ENCODE measurements at places on chromosomes 5 and 9. TPM values are rescaled to one million over a fixed set of nuclear protein-coding genes. Genes with fewer than 3 reads are reported as not detected.

DNA sequence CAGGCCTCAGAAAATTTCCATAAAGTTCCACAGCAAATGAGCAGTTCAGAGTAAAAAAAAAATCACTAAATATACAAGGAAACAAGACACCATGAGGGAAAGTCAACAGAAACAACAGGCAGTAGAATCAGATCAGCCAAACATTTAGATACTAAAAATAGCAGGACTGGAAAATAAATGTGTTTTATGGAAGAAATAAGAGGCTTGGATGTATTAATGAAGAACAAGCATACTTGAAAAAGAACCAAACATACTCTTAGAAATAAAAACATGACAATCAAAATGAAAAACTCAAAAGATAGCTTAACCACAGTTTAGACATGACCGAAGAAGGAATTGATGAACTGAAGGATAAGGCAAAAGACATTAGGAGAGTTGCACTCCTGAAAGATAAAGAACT lies 22.6 kb downstream of the MYMK start:
- no peak for DNase-seq

CNOT8 gene
- 64.1 TPM for total RNA-seq

DNA sequence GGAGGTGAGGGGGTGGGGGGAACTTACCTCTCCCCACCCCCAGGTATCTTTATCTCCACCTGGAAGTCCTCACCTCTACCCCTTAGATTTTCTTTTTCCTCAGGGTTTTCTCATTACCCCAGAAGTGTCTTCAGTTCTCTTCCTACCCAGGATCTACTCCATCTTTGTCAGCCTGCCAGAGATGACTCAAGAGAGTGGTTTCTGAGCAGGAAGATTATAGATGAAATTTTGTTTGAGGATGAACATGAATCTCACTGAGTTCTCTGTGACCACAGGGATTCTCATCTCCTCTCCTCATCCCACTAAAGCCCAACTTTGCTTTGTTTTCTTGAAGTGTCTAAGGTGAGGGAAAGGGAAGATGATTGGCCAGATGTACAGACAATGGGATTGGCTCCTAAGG lies 5.2 kb upstream of the HINT2 start:
- no peak for DNase-seq

SMIM33 gene
- total RNA-seq = not detected

DNA sequence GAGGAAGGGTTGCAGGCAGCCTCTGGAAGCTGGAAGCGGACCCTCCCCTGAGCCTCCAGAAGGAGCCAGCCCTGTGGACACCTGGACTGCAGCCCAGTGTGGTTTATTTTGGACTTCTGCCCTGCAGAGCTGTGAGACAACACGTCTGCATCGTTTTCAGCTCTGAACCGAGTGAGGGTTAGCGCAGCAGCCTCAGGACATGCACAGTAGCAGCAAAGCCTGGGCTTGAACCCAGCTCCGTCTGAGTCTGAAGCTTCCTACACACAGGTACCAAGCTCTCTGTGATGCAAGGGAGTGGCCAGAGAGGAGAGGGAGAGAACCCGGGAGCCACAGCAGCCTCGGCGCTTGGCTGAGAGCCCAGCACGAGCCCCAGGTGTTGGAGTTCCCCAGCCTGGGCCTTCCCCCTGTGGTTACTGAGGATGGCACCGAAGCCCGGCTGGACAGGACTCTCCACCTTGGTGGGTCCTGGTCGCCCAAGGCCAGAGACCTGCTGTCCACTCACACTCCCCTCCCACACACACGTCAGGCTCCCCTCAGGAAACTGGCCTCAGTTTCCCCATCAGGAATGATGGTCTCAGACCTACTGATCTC lies 128.2 kb downstream of the OLFM1 start:
- DNase-seq = no peak

- no peak for DNase-seq
These were observed 16.6 kb downstream of the SPTLC1 start for GRCh38 chr9:92098638-92099037.

RETREG1 gene
- total RNA-seq = 3.2 TPM

TLE1 gene
- 45.6 TPM for total RNA-seq

DNA sequence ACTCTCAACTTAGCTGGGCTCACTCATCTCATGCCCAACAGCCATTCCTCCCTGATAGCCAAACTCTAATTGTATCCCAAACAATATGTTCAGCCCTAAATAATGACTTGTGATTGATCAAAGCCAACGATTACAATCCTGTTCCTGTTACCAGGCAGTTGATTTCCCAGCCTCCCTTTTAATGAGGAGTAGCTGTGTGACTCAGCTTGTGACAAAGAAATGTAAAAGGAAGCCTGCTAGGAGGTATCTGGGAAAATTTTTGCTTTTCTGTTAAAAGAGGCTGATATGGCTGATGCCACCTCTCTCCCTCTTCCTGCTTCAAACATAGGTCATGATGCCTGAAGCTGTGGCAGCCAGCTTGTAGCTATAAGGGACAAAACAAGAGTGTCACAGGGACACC lies 19.6 kb upstream of the ENC1 start:
- DNase-seq = no peak

- no peak for DNase-seq
These were observed 35.7 kb upstream of the ADRB2 start for GRCh38 chr5:148790545-148791333.

DNA sequence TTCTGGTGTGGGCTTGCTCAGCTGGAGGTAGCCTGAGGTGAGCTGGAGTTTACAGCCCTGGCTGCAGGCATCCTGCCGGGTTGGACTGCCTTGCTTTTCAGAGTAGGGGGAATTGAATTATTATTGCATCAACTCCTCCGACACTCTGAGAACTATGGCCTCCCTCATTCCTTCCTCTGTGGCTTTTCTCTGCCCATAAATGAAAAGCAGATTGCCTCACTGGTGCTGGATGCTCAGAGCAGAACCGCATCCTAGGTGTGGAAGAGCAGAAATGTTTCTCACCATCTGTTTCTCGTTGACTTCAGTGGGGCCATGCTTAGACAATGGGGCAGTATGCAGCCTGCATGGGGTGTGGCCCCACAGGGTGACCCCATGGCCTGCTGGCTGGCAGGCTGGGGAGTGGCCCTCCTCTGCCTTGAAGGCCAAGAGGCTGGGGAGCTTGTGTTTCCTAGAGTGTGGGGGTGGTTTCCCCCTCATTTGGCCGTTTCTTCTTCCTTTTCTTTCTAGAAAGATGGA lies 27.3 kb upstream of the TGFBI start:
- DNase-seq = no peak

- DNase-seq = no peak
These were observed 303.9 kb downstream of the ICE1 start for GRCh38 chr5:5726401-5726800.

- DNase-seq = no peak
These were observed 121.8 kb downstream of the SEMA6A start for GRCh38 chr5:116452774-116453368.

DNA sequence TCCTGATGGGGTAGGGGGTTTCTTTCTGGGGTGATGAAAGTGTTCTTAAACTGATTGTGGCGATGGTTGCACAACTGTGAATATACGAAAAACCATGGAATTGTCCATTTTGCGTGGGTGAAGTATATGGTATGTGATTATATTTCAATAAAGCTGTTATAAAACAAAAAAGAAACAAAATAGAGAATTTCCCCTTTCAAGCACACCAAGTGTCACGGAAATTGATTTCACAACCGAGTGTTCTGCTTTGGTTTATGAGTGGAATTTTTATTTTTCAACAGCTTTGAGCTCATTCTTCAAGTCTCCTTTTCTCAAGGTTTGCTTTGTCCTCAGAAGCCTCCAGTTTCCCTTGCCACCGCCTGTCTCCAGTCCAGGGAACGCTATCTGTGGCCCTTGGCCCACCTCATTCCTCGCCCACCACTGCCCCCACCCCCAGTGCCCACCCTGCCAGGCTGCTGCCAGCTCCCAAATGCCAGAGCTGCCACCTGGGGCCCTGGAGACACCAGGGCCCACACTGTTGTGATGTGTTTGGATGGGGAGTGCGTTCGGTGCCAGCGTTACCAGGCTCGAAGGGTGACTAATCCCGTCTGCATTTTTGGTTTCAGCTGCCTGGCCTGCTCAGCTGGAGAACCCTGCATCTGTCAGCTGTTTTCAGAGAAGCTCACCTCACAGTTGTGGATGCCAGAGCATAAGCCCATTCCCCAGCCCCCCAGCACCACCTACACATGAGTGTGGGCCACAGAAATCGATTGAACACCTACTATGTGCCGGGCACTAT lies 30.4 kb downstream of the DUSP1 start:
- DNase-seq = peak; percentile 75

GRCh38 chr9:37923796-37924427 lies 20.0 kb upstream of the SLC25A51 start:
- no peak for DNase-seq

DNA sequence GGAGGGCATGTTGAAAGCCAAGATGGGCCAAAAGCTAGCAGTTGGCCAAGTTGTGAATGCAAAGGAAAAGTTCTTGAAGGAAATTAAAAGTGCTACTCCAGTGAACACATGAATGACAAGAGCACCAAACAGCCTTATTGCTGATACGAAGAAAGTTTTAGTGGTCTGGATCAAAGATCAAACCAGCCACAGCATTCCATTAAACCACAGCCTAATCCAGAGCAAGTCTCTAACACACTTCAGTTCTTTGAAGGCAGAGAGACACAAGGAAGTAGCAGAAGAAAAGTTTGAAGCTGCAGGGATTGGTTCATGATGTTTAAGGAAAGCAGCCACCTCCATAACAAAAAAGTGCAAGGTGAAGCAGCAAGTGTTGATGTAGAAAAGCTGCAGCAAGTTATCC lies 71.6 kb downstream of the ERCC6L2 start:
- no peak for DNase-seq

F2RL2 gene
- total RNA-seq = 1.3 TPM

- no peak for DNase-seq
These were observed 450.5 kb upstream of the GRAMD2B start for GRCh38 chr5:125972706-125973105.

DNA sequence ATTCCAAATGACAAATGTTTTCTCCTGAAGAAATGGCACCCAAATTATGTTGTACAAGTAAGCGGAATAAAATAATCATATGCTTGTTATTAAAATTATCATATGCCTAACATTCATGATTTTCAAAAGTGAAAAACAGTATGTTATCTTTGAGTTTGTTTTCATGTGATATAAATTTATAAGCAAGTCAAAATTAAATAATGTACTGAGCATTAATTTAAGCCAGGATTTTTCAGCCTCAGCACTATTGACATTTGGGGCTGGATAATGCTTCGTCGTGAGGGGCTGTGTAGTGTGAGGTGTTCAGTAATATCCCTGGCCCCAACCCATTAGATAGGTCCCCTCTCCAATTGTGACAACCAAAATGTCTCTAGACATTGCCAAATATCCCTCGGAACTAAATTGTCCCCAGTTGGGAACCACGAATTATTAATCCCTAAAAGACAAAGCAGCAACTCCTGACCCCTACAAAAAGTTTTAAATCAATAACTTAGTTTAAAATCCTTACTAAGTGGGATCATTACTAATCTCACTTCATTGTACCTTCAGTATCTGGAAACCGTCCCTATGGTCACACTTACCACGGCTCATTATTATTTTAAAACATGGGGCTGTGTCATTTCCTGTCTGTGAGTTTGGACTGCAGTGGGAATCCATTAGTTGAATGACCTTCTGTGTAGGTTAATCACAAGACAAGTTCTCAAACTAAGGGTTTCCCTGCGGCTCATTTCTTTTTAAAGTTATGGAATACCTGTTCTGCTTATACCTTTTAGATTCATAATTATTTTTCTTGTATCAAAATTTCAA lies 1.3 kb upstream of the NNT start:
- DNase-seq = no peak

Data from uterus (tissue), 4 donors.